ENCODE measurements at places on chromosomes 2 and 18.

DNA sequence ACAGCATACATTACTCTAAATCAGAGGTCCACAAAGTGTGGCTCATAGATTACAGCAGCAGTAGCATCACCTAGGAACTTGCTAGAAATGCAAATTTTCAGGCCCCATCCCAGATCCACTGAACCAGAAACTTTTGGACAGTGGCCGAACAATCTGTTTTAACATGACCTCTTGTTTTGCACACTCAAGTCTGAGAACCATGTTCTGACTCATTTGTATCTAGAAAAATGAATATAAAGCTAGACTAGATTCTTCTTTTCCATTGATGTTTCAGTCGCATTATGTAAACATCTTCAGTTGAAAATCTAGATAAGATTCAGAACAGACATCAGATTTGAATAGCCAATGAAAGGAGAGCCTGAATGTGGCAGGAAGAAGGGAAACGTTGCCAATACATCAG is 608.8 kb downstream of the LRP1B start:
- DNase-seq, result no peak

DNA sequence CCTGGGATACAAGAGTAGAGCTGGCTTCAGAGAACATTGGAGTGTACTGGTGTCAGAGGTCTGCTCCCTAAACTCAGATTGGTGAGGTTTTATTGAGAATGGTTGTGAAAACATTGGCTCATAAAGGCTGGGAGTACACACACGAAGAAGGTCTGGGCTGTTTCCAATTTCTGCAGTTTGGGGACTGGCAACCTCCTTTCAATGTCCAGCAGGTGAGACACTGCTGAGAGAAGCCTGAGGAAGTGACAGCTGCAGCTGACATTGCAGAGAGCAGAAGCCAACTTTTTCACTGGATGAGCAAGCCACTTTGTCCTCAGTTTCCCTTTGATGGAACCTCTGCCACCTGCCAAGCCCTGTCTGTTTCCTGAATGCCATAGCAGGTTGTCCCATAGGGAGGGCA is 346.6 kb upstream of the SPRED2 start:
- DNase-seq, result no peak

GRCh38 chr2:200258881-200259576 is 47.5 kb upstream of the SPATS2L start:
- DNase-seq, result no peak

GRCh38 chr2:102176172-102176571 is 10.7 kb upstream of the IL1RL2 start:
- DNase-seq, result no peak

DNA sequence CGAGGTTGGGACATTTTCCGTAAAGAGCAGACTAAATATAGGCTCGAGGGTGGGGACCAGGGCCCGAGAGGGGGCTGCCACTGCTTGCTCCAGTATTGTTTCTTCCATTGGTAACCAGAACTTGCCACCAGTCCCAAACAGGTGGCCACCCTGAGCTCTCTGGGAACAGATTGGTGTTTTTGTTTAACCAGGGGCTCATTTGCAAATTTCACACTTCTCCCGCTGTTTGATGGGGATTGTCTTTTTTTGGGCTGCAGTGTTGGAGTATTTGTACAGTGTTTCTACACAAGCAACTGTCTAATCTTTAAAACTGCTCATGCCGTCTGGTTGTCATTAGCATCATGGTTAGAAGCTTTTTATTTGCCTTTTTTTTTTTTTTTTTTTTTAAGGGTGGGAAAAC is 8.5 kb downstream of the AGAP1 start:
- DNase-seq, result peak; percentile 89
